Endodermal cell (in vitro differentiated cells): ENCODE measurements at places on chromosomes 13 and 19. TPM values are rescaled to one million over a fixed set of nuclear protein-coding genes. Genes with fewer than 3 reads are reported as not detected.

The ZSCAN4 gene
- not detected in 3 replicates for total RNA-seq

The CABP5 gene
- not detected in 2 replicates for total RNA-seq

The GPR12 gene
- not detected in 3 replicates for total RNA-seq

The ACTL9 gene
- not detected in 2 replicates for total RNA-seq

The SERPINE3 gene
- not detected in 2 replicates for total RNA-seq

The MEIS3 gene
- total RNA-seq: 125 and 132 TPM in 2 replicates

DNA sequence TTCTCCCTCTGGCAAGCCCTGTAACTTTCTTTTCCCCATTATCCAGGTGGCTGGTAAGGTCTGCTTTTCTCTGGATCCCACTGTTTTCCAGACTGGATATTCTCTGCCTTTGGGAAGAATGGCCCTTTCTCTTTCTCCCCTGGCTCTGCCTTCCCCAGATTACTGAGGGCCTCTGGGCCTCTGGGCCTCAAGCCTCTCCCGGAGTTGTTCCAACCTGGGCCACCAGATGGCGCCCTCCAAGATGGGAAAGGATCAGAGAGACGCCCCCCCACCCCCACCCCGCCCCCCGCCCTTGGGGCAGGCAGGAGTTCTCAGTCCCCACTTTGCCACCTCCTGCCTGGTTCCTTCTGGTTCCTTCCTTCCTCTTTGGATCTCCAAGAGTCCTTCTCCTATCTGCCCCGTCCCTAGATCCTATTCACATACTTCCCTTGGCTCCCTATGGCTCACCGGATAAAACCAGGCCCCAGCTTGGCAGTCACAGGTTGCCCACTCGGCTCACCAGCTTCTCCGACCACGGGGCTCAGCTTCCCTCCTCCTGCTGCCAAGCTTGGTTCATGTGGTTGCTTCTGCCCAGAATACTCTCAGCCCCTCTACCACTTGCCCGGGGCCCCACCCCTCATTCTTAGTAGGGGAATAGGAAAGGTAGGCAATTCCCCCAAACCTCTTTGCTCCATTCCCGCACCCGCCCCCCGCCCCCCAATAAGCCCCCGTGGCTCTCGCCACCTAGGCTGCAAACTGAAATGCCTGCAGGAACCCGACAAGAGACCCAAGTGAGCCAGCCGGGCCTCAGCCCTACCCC lies 13.1 kb downstream of the EPS8L1 start:
- H3K36me3 ChIP-seq: peaks cover 14% of the 10 kb centered on the region
- no peak overlapping the region for H3K4me3 ChIP-seq
- H3K27ac ChIP-seq: no peak overlapping the region
- H3K27me3 ChIP-seq: peaks cover 20% of the 10 kb centered on the region
- H3K4me1 ChIP-seq: no peaks in the 10 kb centered on the region

- DNase-seq: no peak
- H3K4me1 ChIP-seq: no peaks in the 10 kb centered on the region
- H3K36me3 ChIP-seq: no peaks in the 10 kb centered on the region
- no peak overlapping the region for H3K4me3 ChIP-seq
- H3K27me3 ChIP-seq: no peaks in the 10 kb centered on the region
These were observed 89.5 kb downstream of the SPRY2 start for GRCh38 chr13:80251403-80251802.

DNA sequence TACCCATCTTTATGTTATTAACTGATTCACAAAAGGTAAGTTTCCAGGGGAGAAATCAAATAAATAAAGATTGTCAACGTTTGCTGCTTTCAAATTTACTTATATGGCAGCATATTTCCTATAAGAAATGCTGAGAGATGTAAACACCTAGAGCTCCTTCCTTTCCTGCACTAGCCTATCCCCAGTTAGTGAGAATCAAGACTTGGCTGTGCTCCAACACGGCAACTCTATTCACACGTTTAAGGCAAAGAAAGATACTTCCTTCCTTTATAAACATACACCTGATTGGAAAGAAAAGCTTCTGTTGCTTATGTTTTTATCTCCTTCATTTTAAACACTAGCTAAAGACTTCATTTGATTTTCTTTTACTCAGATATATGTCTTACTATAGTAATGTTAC lies 107.0 kb downstream of the PCDH9 start:
- no peaks in the 10 kb centered on the region for H3K27me3 ChIP-seq
- no peaks in the 10 kb centered on the region for H3K4me1 ChIP-seq
- no peak overlapping the region for H3K4me3 ChIP-seq

DNA sequence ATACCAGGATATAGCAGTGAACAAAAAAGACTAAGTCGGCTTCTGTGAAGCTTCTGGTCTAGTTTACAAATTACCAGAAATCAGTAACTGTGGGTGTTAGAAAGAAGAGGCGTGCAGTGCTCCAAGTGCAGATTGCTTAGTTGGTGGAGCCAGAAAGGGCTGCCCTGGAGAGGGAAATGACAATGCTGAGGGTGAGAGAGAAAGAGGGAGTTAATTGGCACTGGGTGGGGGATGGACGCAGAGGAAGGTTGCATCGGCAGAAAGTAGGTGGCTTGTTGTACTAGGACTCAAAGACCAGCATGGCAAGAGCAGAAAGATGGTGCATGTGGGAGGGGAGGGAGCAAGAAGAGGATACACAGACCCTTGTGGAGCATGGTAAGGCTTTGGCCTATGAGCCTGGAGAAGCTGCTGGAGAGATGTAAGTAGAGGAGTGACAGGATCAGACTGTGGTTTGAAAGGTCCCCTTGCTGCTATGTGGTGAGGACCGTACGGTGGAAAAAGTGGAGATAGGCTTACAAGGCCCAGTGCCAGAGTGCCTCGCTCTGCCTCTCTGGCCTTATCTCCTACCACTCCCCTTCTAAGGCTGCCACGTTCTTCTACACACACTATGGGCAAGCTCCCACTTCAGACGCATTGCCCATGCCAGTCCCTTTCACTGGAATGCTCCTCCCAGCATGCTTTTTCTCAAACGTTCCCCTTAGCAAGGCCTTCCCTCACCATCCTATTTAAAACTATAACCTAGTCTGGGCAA lies 13.5 kb downstream of the SMG9 start:
- H3K27ac ChIP-seq: no peak overlapping the region
- DNase-seq: no peak
- peaks cover 78% of the 10 kb centered on the region for H3K36me3 ChIP-seq
- H3K4me1 ChIP-seq: peaks cover 15% of the 10 kb centered on the region

DNA sequence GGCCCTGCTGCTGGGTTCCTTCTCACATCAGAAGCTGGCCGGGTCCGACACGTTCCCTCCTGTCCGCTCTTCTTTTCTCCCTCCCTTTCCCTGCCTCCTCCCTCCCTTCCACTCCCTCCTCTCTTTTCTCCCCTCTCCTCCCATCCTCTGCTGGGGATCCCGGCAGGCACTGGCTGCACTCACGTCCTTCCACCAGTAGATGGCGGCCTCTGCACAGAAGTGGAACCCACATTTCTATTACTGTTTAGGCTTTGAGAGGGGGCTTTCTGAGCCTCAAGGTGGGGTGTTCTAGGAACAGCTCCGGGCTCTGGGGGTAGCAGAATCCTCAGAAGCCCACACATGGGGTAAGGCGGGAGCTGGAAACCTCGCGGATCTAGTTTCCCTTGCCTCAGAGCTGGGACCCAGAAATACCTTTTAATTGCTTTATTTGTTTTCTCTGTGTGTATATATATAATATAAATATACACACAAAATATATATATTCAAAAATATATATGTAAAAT lies 294.2 kb downstream of the ZNF536 start:
- H3K4me1 ChIP-seq: no peaks in the 10 kb centered on the region
- no peak overlapping the region for H3K4me3 ChIP-seq
- H3K27ac ChIP-seq: no peak overlapping the region
- DNase-seq: peak; percentile 92
- H3K27me3 ChIP-seq: no peaks in the 10 kb centered on the region
- H3K36me3 ChIP-seq: no peaks in the 10 kb centered on the region

GRCh38 chr19:43639519-43640423 lies at the start of gene CADM4:
Gene CADM4, minus strand, starts transcription at chr19:43639850. Its CDS starts 60 bp downstream, at chr19:43639790.
- peak within 1 kb of the TSS; percentile 86 for H3K4me3 ChIP-seq
- no peak within 1 kb of the TSS for H3K27ac ChIP-seq
- peaks cover 43% of the 10 kb centered on the region for H3K27me3 ChIP-seq
